ENCODE measurements at places on chromosomes 11 and 22.

DNA sequence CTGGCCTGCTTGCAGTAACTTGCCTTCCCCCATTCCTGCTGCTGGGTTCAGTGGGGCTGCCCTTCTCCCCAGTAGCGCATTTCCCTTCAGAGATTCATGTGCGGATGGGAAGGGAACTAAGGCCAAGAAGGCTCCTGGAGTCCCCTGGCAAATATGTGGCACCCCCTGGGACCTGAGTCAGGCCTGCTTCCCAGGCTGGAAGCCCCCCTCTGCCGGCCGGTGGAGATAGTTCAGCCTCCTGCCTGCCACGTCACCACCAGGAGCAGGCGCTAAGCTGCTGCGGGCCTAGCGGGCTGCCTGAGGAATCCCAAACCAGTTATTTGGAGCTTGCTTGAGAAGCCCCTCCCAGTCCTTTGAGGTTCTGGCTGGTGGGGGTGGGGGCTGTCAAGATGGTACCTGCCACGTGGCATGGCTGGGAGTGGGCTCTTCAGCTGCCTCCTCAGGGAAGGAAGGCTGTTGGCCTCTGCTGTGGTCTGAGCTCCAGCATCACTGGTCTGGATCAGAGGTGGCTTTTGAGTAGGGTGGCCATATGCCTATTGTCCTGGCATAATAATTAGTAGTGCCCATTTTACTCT is 2.0 kb downstream of the SERPINH1 start:
- DNase-seq = no peak

- DNase-seq = no peak
Measured at GRCh38 chr22:50490531-50491308, 4.1 kb downstream of the MIOX start.

DNA sequence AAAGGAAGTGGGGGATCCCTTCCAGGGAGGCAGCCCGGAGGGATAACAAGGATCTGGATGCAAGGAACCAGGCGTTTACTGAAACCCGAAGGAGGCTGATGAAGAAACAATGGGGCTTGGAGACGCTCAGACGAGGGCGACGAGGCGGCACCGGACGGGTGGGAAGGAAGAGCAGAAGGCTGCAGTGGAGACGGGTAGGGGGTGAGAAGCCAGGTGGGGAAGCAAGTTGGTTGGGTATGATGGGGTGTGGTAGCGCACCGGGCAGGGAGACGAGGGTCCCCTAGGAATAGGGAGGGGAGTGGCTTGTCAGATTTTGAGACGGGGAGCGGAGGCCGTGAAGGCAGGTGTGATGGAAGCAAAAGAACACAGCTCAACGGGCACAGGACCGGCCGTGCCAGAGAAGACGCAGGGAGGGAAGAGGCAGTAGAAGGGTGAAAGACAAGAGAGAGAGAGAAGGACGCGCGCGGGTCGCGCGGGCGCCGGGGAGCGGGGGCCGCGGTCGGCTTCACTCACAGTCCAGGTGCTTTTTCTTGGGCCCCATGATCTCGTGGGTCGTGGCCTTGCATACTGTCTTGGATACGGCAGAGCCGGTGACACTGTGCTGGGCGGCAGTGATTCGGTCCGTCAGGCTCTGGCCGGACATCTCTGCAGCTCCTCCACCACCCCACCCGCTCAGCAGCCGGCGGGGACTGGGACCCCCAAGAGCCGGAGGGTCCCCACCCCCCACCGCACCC is 579 bp downstream of the PICALM start:
- peak; percentile 16 for DNase-seq

- no peak for DNase-seq
Measured at GRCh38 chr11:77776455-77776854, 44.1 kb downstream of the RSF1 start.

DNA sequence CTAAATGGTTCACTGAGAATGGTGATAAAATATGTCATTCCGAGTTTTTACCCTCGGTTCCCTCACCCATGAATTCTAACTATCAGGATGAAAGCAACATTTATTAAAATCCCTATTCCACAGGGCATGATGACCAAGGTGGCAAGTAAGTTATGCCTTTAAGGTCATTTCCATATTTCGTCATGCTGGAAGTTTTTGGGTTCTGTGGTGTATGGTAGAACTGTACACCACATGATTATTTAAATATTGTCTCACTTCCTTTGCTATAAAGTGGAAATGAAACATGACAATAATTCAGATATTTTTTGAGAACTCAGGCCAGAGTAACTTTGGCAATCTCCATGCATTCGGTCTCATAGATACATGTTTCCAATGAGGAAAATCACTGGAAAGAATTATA is 68.5 kb upstream of the CARD18 start:
- no peak for DNase-seq

DNA sequence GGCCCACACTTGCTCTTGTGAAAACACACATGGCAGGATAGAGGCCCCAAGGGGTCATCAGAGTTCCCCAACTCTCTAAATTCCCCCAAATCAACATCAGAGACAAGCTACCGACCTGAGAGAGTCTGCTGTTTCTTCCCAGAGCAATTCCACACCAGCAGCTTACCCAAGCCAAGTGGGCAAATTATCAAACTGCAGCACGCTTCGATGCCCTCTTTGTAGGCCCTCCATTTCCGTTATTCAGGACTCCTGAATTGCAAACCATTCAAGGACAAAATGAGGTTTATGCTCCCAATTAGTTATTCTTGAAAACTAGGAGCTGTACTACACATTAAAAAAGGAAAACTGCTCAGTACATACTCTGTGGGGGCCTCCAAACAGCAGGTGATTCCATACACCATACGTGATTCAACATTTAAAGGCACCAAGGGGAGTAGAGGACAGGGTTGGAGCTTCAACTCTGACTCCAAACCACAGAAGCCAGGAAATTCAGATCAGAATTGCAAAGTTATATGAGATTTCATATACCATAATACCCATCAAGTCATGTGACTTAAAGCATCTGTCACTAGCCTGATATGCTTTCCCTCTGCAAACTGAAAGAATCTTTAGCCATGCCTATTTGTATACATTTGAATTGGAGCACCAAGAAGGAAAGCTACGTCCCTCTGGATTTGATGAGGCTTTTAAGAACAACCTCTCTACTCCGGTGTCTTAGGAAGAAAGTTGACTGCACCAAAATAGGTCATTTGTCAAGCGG is 234.8 kb downstream of the CADM1 start:
- no peak for DNase-seq

DNA sequence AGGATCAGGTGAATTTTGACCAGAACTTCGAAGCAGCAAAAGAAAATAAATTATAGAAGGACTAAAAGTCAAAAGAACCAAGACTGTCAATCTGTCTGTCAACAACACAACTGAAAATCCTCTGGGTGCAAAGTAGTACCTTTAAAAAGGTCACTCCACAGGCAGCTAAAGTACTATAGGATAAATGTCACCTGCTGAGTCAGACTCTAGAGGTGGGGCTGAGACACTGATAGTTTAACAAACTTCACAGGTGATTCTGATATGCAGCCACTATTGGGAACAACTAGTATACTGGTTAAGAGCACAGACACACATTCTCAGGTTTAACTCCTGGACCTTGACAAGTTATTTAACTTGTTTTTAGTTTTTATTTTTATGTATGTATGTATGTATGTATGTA is 107.3 kb downstream of the FCHSD2 start:
- DNase-seq = no peak

DNA sequence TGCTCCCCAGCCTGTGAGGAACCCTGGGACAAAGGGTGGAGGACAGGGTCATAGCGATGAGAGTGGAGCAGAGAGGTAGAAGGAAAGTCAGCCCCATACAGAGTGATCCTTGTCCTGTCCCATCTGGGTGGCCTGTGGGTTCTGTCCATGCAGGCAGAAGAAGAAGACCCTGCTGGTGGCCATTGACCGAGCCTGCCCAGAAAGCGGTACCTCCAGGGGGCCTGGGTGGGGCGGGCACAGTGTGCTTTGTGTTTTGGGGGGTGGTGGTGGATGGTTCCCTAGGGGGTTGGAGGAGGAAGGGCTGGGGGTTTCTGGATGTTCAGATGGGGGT is 7.9 kb downstream of the SIDT2 start:
- no peak for DNase-seq

- peak; percentile 19 for DNase-seq
Measured at GRCh38 chr22:23070418-23071229, at the start of gene GNAZ. Gene GNAZ (plus strand): TSS chr22:23070519. CDS start chr22:23095696, 25,177 bp downstream.

- DNase-seq = no peak
Measured at GRCh38 chr11:113163291-113164030, 150.9 kb upstream of the TTC12 start.

- DNase-seq = no peak
Measured at GRCh38 chr22:48021991-48022401, 1259.5 kb downstream of the TBC1D22A start.

DNA sequence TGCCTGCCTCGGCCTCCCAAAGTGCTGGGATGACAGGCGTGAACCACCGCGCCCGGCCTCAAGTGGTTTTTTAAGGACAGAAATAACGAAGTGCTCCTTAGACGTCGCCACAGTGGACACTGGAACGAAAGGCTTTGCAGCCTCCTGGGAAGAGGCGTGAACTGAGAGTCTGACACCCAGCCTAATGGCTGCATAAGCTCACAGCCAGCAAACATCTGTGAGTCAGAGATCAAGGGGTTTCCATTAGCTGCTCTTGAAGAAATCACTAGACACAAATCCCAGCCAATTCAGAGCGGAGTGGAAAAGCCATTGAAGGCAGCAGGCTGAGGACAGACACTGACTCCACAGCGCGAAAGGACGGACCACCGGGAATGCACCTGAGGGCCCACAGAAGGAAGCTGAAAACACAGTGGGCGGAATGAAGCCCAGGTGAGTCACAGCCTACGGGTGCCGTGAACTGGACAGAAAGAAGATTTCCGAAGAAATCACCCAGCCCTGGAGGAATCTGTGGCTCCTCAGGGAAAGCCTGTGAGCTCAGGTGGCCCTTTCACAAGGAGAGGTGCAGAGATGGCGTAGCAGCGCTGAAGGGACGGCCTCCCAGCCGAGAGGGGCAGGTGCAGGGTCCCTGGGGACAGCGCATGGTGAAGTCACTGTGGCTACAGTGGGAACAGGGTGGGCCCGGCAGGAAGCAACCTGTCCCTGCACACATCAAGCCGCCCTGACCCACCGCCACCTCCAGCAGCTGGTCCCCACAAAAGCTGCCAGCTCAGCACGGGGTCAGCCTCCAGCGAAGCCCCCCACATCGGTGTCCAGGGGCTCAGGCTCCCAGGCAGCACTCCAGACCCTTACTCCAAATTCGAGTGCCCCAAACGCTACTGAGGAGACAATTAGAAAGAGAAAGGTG is 11.6 kb downstream of the LMNTD2 start:
- no peak for DNase-seq

GRCh38 chr22:20922141-20922751 is 5.0 kb downstream of the CRKL start:
- no peak for DNase-seq

DNA sequence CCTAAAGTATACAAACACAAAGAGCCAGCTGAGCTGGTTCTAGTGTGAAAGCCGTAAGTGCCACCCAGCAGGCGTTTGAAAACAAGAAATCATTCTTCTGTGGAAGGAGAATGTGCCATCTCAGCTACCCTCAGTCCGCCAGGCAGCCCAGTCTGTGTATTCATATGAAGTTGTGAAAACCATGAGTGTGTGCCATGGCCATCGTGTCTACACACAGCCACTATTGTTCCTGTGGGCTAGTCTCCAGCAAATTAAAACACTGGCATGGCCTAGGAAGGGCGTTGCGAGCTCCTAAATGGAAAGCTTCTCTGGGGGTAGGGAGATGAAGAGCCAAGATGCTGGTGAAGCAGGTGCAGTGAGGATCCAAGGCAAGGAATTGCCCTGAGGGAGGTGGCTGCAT is 51.5 kb upstream of the HORMAD2 start:
- no peak for DNase-seq

GRCh38 chr11:40388097-40388818 is 1071.2 kb downstream of the LRRC4C start:
- DNase-seq = no peak

GRCh38 chr11:114275280-114275679 is 20.9 kb upstream of the NNMT start:
- no peak for DNase-seq

DNA sequence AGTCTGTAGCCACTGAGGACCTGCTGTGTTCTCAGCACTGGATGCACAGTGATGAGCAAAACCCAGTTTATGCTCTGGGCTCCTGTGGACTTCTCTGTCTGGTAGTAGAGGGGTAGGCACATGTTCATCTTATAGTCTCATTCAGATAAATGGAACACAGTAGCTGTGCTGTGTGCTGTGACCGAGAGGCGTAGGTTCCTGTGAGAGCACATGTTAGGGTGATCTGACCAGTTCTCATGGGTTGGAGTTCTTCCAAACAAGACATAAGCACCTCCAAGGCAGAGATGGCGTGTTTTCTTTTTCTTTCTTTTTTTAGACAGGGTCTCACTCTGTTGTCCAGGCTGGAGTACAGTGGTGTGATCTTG is 154.8 kb upstream of the RASSF10 start:
- DNase-seq = no peak

- DNase-seq = no peak
Measured at GRCh38 chr11:86002431-86002830, 66.5 kb downstream of the PICALM start.

DNA sequence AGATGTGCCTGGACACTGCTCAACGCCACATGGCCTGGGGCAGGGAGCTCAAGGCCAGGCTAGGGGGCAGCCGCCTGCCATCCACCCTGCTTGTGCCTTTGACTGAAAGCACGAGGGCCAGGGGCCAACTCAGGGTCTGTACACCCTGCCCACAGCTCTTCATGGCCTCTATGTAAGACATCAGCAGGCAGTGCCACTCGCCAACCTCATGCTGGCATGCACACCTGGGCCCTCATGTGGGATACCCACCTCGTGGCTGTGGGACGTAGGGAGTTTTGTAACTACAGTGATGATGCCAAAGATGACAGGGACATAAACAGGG is 25.6 kb downstream of the TBX1 start:
- no peak for DNase-seq

DNA sequence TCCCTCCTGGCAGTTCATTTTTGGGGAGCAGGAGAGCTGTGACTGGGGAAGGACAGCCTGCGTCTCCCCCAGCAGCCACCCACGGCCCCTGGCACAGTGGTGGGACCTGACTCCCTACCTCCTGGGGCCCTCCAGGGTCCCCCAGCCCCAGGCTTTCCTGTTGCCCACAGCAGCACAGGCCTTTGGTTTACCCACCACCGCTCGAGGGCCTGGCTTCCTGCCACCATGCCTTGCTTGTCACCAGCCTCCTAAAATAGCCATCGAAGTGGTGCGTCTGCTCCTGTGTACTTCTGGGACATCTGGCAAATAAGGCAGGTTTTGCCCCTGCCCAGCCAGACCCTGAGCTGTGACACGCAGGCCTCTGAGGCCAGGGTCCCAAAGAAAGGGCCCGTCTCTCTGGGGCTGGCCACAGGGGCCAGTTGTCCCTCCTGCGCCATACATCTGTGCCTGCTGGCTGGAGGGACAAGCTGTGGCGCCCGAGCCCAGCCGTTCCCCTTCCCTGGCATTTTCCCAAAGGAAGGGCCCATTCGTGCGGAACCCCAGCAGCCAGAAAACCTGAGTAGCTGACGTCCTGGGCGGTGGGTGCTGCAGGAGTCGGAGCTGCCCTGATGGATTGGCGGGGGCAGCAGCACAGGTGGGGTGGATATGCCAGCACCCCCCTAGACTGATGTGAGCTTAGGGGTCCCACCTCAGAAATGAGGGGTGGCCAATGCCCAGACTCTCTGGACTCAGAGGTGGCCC is 14.6 kb downstream of the PHLDA2 start:
- DNase-seq = no peak

All from stimulated activated CD8-positive, alpha-beta memory T cell treated with anti-CD3 and anti-CD28 coated beads, Interleukin-12 subunit alpha, Interleukin-12 subunit beta, amount 100 ng/mL, for 4 hours (primary cell).